NCI-H446 treated with DMSO at 0.1 percent for 48 hours (cell line): ENCODE measurements at places on chromosomes 6 and 20.

DNA sequence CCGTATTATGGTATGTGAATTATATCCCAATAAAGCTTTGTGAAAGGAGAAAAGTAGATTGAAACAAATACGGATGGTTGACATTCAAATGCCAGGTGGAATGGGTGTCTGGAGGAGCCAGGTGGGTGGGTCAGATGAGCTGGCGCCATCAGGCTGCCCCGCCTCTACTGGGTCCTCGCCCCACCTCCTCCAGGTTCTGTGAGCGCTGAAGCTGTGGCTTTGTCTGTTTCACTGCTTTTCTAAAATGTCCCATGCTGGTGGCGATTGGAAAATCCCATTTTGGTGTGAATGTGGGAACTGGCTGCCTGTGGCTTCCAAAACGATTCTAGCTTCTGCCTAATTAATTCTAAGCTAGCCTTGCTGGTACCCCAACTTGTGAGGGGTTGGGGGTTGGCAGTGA, 16.5 kb downstream of the DUSP22 start:
- DNase-seq: no peak

DNA sequence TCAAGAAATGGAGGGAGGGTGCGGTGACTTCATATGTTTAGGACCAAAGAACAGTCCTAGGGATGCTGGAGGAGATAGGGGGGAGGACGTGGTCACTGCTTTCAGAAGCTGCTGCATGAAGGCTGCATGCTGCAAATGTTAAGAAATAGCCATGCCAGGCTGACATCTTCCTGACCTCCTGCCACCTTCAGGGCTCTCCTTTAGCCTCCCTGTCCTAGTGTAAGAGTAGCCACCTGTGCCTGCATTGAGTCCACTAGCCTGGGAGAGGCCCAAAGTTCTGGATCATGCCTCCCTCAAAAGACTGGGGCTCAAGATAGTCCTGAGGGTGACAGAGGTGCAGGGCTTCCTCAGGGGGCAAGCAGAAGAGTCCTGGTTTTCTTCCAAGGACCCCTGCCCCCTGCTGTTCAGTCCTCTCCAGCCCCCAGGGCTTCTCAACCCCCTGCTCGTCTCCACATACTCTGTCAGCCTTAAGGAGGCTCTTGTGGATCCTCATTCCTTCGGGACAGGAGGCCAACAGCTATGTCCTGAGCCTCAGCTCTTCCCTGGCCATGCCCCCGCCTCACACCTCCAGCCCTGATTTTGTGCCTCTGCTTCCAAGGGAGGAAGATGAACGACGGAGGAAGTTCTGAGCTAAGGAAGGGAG, 96.3 kb downstream of the MRPL14 start:
- DNase-seq: no peak

DNA sequence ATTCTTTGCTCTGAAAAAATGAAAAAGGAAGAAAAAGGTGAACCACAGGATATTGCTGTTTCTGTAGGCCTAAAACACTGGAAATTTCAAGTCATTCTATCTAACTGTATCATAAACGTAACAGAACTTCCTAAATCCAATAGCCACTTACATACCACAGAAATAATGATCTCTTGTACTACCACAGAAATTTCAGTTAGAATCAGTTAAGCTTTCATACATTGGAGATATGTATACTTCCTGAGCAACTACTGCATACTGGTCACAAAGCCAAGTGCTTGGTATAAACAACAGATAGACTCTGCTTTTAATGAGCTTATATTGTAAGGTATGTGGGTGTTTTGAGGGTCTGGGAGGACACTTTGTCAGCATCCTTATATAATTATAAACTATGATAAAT, 38.6 kb downstream of the VTA1 start:
- DNase-seq: no peak

DNA sequence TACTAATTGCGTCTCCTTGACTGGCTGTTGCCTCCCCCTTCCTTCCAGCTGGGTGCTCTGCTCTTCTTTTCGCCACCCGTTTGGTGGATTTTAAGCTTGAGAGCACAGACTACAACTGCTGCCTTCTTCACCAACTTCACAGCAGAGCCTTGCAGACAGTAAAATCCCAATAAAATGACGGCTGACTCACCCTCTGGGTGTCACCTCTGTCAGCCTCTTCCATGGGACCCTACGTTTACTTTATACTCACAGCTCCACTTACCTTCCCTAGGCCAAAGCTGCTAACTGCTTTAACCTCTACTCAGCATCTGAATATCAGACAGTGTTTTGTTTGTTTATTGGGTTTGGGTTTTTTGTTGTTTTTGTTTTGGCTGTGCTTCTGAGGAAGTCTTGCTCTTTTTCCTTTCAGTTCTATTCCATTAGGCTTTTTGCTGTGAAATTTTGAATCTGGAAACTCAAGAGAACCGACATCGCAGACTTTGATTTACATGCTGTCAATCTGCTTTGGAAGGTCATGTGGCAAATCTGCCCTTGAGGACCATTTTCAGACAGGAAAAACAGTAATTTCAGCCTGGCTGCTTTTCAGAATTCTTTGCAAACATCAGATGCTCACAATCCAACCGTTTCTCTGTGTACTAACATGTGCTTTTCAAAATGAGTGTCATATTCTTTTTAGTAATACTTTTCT, 2.4 kb downstream of the AGPAT4 start:
- DNase-seq: no peak

GRCh38 chr20:49637046-49637637, 69.2 kb upstream of the PTGIS start:
- DNase-seq: no peak

DNA sequence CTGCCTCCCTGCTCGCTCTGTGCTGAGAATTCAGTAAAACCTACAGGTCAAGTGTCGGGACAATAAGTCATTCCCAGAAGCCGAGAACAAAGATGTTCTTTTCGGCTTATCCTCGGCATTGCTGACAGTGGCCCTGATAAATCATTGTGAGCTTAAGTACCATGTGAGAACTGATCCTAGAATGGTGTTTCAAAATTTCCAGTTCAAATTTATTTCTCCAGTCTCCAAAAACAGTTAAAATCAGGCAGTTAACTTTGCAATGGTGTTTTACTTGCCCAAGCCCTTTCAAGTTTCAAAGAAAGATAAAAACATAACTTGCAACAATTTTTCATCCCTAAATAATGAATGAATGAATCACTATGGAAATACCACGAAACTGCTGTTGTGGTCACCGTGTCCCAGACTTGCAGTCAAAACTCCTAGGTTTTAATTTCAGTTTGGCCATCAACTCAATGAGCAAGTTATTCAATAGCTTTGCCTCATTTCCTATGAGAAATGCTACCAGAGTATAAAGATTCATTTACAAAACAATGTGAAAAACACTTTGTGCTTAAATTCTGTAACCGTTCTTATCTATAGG, 4.3 kb downstream of the ATP5F1E start:
- no peak for DNase-seq

GRCh38 chr20:15895126-15895525, 678.1 kb downstream of the KIF16B start:
- no peak for DNase-seq

GRCh38 chr6:105949869-105950268, 136.3 kb upstream of the PRDM1 start:
- DNase-seq: no peak

DNA sequence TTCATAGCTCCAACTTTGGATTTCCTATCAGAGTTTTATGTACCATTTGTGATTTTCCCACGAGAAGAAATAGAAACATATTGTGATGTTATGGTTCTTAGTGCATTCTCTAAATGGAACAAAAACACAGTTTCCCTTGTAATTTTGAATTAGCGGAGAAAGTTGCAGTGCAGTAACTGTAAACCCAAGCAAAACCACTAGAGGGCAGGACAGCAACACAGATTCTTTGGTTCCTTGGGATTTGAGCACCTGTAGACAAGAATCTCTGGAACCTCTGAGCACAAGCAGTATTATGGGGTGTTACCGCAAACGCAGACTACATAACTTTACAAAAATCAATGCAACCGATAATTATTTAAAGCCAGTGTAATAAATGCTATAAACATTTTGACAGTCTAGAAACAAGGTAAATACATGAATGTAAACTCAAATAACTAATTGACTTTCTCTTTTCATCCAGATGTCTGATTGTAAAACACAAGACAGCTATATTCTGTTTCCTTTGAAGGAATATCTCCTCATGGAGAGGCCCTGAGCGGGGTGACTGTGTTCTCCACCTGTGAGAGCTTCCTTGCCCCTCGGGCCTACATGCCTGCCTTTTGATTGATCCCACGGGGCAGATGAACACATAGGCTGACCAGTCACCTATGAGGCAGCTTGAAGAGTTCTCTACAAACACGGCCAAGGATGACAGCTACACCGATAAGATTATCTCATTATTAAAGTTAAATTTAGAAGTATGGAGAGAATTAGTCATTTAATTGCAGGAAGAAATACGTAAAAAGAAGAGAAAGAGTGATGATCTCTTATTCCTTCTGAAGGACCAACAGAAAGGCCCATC, 67.5 kb upstream of the COL21A1 start:
- no peak for DNase-seq

GRCh38 chr20:9886227-9886626, 47.4 kb upstream of the PAK5 start:
- no peak for DNase-seq

DNA sequence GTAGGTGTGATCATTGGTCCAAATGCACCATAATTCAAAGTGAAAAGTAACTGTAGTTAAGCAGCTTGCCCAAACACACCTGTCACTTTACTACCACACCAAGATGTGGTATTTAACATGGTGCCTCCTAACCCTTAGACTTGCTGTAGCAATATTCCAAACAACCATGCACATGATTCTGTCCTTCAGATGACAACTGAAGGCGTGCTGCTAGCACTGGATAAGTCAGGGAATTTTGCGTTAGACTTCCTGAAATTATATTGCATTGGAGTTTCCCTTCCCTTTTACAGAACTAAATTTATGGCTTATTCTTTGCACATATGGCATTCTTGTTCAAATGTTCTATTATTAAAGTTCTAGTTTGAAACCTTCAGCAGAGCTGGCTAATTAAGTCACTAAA, 106.2 kb downstream of the ARHGAP18 start:
- DNase-seq: no peak

DNA sequence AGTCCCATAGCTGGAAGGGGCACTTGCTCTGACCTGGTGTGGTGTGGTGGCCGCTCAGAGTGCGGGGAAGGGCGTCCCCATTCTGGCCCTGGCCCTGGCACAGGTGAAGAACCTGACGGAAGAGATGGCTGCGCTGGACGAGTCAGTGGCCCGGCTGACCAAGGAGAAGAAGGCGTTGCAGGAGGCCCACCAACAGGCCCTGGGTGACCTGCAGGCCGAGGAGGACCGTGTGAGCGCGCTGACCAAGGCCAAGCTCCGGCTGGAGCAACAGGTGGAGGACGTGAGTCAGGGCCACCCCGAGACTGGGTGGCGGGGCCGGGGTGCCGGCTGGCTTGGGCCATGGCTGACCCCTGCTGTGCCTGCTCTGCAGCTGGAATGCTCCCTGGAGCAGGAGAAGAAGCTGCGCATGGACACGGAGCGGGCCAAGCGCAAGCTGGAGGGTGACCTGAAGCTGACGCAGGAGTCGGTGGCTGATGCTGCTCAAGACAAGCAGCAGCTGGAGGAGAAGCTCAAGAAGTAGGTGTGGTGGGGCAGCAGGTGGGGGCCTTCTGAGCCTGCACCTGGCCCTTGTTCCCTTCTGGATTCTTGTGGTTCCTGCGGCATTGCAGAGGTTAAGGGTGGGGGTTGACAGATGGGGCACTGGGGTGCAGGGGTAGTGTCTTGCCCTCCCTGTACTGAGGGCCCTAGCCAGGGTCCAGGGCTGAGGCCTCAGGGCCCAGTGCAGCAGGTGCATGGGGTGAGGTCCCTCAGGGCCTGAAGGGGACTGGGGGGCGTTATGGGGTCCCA, 40.8 kb downstream of the MYH7B start:
- no peak for DNase-seq

DNA sequence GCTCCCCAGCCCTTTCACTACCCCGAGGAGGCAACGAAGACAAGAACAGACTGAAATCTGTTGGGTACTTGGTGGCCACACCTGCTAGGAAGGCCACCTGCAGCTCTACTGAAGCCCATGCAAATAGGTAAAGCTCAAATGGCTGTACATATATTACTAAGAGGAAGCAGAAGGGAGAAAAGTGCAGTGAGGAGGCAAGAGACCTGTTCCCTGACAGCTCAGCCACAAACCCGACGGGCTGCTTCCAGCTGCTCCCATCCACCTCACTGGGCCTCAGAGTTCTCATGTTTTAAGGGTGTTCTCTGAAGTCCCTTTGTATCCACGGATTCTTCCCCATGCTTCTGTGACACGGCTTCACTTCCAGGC, 24.6 kb downstream of the TRAM2 start:
- no peak for DNase-seq

- DNase-seq: no peak
These were observed 1.1 kb downstream of the SPTLC3 start for GRCh38 chr20:13009682-13010406.

GRCh38 chr6:56820060-56820459, 134.8 kb upstream of the BEND6 start:
- no peak for DNase-seq

DNA sequence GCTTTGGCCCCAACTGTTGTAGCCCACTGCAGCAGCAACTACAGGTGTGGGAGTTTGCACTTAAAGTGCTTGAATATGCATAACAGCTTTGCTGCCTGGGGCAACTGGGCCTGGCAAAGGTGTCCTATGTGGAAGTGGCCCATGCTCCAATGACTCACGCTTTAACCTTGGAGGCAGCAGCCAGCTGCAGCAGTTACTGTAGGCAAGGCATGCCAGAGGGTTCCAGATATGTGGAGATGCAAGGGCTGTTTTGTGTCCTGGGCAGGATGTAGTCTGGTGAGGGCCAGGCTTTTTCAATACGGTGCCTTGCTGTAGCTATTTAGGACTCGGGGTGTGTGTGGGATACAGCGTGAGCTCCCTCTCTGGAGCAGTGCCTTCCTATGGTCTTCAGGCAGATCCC, 150.3 kb downstream of the NKAIN2 start:
- no peak for DNase-seq

DNA sequence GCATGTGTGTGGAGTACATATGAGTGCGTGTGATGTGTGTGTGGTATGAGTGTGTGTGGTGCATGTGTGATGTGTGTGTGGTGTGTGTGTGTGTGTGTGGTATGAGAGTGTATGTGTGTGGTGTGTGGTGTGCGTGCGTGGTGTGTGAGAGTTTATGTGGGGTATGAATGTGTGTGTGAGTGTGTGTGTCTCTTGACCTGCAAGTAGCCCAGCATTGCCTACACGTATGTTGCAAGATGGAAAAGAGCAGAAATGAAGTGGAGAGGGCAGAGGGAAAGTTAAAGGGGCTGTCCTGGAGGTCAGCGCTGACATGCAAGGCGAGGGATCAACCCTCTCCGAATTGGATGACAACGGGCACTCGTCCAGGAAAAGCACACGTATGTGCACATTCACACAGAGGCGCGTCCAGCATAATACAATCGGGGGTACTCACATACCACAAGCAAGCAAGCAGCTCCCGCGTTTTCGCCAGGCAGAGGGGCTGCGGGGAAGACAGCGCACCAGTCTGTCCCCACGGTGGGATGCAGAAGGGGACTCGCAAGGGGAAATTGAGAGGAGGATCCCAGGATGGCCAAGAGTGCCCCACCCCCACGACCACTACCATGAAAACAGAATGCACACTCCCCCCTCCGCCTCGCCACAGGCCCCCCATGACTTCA, 174.5 kb upstream of the AFDN start:
- DNase-seq: no peak

- no peak for DNase-seq
These were observed 67.7 kb upstream of the NOTCH4 start for GRCh38 chr6:32291543-32291942.
